ENCODE measurements at places on chromosomes 7 and 10.
A peak's percentile ranks its signal among the peaks of the same experiment; 100 is the strongest.

DNA sequence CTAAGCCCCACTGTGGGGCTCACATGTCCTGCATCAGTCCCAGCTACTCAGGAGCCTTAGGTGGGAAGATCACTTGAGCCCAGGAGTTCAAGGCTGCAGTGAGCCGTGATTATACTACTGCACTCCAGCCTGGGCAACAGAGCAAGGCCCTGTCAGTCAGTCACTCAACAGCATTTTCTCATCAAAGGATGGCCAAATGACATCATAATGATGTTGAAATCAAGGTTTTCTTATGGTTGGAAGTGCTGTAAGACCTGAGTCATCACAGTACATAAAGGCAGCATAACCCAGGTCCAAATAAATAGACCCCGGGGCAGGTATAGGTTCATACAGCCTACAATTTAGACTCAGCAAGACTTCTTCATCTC, 341.1 kb downstream of the PARD3 start:
- peak; percentile 28 for DNase-seq

DNA sequence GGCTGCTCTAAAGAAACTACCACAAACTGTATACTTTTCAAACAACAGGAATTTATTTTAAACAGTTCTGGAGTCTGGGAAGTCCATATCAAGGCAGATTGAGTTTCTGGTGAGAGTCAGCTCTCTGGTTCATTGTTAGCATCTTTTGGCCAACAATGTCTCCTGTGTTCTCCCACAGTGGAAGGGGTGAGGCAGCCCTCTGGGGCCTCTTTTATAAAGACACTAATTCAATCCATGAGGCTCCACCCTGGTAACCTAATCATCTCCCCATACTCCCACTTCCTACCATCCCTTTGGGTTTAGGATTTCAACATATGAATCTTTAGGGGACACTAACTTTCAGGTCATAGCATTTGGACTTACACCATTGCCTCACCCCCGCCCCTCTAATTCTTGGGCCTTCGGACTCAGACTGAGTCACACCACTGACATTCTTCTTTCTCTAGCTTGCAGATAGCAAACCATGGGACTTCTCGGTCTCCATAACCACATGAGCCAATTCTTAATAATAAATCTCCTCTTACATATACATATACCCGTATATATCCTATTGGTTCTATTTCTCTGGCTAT, 64.3 kb upstream of the ANTXRL start:
- DNase-seq: no peak

DNA sequence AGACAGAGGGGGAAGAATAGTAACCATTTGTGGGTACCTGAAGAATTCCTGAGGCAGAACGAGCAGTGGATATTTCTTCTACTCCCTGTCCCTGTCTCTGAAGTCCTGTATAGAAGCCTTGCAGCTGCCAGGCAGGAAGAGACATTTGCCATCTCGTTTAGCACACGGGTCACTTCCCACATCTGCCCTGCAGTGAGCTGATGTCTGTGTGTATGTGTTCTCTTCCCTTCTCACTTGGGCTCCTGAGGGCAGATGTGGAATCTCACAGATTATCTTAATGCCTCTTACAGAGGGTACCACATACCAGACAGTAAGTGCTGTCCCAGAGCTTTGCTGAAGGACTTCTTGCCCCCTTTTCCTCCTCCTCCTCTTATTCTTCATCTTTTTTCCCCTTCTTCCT, 14.1 kb upstream of the TRPV6 start:
- no peak for DNase-seq

- no peak for DNase-seq
Measured at GRCh38 chr7:12943781-12944180, 256.3 kb downstream of the ARL4A start.

DNA sequence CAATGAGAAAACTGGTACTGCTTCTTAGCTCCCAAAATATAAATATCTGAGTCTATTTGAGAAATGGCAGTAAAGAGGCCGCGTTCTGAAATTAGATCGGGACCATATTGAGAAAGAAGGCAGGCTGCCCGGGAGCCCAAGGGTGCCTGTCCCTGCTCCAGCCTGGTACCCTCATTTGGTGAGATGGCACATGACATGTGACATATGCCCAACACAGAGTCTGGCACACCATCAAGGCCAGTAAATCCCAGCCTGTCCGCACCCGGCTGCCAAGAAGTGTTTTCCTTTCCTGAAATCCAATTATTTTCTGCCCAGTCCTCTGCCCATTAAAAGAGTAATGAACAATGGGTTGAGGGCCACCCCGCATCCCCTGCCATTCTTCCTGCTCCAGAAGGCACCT, 66.4 kb downstream of the CDH23 start:
- DNase-seq: no peak

GRCh38 chr7:7693881-7694280, 24.5 kb downstream of the RPA3 start:
- DNase-seq: peak; percentile 42

GRCh38 chr7:141600168-141601006, 49.2 kb downstream of the AGK start:
- DNase-seq: no peak

DNA sequence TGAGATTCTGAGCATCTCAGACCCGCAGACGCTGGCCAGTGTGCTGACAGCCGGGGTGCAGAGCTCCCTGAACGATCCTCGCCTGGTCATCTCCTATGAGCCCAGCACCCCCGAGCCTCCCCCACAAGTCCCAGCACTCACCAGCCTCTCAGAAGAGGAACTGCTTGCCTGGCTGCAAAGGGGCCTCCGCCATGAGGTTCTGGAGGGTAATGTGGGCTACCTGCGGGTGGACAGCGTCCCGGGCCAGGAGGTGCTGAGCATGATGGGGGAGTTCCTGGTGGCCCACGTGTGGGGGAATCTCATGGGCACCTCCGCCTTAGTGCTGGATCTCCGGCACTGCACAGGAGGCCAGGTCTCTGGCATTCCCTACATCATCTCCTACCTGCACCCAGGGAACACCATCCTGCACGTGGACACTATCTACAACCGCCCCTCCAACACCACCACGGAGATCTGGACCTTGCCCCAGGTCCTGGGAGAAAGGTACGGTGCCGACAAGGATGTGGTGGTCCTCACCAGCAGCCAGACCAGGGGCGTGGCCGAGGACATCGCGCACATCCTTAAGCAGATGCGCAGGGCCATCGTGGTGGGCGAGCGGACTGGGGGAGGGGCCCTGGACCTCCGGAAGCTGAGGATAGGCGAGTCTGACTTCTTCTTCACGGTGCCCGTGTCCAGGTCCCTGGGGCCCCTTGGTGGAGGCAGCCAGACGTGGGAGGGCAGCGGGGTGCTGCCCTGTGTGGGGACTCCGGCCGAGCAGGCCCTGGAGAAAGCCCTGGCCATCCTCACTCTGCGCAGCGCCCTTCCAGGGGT, 703 bp downstream of the RBP3 start:
- no peak for DNase-seq

DNA sequence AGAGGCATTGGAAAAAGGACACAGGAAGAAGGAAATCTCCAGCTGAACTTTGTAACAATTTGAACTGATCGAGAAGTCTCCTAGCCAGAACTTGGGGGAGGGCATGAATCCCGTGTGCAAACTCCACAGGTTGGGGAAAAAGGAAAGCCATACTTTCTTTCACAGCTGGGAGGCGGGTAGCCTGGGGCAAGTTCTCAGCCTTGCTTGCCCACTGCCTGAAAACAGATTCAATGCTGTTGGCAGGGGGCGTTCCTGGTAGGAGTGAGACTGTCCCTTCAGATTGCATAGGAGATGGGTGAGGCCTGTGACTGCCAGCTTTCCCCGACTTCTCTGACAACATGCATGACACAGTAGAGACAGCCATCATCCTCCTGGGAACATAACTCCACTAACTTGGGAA, 289.1 kb upstream of the PHF14 start:
- no peak for DNase-seq
